ENCODE measurements at places on chromosomes 6 and 20.
A peak's percentile ranks its signal among the peaks of the same experiment; 100 is the strongest.

GRCh38 chr20:58389324-58389967 is 417 bp downstream of the VAPB start:
- no peak for DNase-seq

DNA sequence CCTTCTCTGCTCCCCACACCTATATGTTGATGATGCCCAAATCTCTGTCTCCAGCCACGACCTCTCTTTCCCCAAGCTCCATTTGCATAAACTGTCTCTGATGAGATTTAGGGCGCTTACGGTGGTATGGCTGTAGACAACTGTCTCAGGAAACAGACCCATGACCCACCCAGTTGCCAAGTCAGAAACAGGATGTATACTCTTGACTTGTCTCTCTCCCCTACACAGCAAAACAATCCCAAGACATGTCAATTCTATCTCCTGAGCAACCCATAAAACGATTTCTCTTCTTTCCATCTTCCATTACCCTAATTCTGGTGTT is 13.9 kb downstream of the GNL1 start:
- no peak for DNase-seq

- DNase-seq: no peak
Measured at GRCh38 chr6:157066781-157067491, 256.4 kb downstream of the TMEM242 start.

- peak; percentile 27 for DNase-seq
Measured at GRCh38 chr6:4941782-4942672, 61.8 kb downstream of the RPP40 start.

GRCh38 chr20:21270806-21271205 is 32.3 kb upstream of the XRN2 start:
- no peak for DNase-seq

- no peak for DNase-seq
Measured at GRCh38 chr20:19368351-19368750, 155.9 kb downstream of the SLC24A3 start.

DNA sequence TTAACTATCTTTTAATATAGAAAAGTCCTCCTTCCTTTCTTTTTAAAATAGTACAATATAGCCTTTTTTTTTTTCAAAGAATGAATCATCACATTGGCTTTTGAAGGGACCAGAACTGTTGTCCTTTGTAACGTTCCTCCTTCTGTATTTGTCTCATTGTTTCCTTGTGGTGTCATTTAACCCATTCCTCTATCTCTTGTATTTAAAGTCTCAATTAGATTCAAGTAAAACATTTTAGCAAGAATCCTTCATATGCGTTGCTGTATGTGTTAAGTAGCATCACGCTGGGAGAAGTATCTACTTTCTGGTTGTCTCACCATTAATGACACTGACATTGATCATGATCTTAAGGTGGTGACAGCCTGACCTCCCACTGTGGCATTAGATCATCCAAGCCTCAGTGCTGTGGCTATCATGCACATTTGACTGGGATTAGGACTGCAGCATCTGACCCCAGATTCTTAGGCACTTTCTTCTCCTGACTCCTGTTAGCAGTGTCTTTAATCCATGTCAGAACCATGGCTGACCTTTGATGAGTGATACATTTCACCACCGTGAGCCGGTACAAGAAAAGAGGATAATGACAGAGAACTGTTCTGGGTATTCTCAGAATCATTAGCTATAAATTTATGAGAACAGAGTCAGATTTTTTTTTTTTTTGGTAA is 67.5 kb upstream of the TFB1M start:
- DNase-seq: no peak

DNA sequence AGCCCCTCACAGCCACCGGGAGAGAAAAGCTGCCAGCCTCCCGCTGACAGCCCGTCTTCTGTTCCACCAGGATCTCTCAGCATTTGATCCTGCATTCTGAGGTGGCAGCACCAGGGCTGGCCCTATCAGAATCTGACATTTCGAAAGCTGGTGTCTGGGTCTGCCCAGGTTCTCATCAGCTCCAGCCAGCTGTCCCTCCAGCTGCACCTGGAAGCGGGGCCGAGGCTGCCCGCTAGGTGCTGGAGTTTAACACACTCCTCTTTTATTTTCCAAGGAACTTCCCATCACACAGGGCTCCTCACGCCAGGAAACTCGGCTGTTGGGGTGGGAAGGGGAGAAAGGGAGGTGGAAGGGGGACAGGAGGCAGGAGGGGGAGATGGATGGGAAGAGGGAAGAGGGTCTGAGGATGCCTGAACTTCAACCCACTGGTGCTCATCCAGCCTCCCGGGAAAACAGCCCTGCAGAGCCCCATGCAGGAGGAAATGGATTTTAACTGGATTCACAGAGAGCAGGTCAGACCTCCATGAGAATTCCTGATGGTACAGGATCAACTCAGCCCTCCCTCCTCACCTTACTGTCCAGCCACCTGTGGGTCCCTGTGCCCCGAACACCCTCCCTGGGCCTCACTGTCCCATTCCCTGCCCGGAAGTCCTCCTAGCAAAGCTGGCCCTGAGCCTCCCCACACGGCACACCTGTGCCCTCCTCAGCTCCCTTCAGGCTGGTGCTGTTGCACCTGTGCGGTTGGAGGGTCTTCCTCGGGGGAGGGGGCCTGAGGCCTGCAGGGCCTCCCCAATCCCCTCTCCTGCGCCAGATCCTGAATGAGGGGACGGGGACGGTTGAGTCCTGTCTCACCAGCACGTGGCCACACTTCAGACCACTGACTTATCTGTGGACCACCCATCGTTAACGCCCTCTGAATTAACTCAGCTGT is 3.9 kb upstream of the LSM14B start:
- no peak for DNase-seq
